Activated CD4-positive, alpha-beta T cell treated with anti-CD3 and anti-CD28 coated beads, Interleukin-2, amount 50 U/mL, for 24 hours (primary cell): ENCODE measurements at places on chromosomes 16 and 17.

DNA sequence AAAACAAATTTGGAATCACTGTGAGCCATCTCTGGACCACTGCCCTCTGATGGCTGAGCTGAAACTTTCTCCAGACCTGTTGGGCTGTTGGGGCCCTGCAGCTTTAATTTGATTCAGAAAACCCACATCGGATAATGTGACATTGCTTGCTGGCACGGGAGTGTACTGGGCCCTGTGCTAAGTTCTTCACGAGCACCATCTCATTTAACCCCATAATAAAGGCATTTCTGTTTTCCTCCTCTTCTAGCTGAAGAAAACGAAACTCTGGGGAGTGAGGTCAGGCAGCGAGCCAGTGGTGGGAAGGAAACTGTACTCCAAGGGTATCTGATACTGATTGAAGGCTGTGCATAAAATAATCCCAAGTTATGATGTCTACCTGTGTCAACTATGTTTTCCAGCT lies 34.5 kb upstream of the TNRC6A start:
- DNase-seq = no peak

GRCh38 chr16:74279805-74280204 lies 16.8 kb upstream of the PSMD7 start:
- no peak for DNase-seq

- DNase-seq = no peak
These were observed 100.7 kb downstream of the LYRM1 start for GRCh38 chr16:21001262-21001661.

DNA sequence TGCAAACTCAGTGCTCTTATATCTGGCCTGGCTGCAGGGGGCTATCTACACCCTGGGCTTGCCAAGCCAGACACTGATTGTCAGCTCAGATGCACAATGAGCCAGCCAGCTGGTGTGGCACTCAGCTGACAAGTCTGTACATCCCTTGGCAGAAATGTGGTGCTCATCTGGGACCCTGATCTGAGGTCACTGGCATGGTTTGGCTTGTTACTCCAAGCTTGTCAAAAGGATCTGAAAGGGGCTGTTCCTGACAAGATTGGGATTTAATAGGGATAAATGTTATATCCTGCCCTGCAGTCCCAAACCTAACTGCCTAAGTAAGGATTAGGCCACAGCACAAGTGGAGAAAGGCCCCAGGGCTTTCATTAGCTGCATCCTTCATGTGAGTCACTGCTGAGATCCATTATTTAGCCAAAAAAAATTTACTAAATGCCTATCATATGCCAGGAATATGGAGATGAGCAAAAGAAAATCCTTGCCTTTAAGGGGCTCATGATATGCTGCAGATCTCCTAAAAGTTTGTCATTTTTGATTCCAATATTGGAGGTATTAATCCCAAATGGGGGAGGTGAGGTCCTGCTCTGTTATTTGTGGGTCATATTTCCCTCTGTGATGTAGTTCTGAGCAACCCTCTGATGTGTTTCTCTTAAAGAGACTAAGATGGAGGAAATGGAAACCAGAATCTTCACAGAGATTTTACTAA lies 6.3 kb downstream of the SLC6A2 start:
- DNase-seq = no peak

DNA sequence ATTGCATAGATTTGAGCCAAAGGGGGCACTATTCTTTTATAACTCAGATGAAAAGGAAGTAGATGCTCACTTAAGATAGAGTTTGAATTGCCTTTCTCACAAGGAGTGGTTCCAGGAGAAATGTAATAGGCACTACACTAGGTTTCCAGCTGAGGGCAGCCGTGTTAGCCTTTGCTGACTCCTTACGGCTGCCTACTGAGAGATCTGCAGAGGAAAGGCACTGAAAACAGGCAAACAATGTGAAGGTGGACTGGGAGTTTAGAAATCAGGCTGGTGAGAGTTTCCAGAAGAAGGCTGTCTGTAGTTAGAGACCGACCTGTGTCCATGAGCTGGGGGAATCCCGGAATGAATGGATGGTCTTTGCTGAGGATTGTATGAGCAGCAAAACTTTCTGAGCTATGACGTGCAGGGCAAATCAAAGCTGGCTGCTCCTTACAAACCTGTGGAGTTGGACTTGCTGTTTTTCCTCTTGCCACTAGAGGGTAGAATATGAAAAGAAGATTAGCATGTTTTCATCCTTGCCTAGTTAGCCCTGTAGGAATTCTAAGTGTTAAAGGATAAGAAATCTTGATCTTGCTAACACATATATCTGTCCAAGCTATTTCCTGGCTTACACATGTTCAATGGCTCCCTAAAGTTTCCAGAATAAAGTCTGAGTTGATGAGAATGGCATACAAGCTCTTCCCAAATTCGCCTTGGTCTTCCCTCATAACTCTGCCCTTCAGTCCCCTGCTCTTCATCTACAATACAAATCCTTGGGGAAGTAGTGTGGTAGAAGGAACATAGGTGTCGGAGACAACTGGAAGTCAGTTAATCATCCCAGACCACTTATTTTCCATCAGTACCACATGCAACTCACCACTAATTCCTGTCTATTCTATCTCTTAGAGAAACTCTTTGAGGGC lies 20.1 kb upstream of the TAOK1 start:
- DNase-seq = peak; percentile 18

DNA sequence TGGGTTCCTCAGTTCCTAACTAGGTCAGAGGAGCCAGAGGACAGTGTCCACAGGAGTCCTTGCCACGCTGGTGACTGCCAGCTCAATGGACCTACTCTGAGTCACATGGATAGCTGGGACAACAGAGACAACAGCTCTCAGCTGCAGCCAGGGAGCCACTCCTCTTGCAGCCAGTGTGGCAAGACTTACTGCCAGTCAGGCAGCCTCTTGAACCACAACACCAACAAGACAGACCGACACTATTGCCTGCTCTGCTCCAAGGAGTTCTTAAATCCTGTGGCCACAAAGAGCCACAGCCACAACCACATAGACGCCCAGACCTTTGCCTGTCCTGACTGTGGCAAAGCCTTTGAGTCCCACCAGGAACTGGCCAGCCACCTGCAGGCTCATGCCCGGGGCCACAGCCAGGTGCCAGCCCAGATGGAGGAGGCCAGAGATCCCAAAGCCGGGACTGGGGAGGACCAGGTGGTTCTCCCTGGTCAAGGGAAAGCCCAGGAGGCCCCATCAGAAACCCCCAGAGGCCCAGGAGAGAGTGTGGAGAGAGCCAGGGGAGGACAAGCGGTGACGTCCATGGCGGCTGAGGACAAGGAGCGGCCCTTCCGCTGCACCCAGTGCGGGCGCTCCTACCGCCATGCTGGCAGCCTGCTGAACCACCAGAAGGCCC lies 6.7 kb downstream of the ZNF646 start:
- no peak for DNase-seq

GRCh38 chr16:64290461-64290860 lies 831.4 kb downstream of the CDH11 start:
- no peak for DNase-seq

GRCh38 chr16:10972108-10972818 lies 27.9 kb downstream of the CLEC16A start:
- DNase-seq = no peak
